ENCODE measurements at places on chromosomes 12 and 14.

DNA sequence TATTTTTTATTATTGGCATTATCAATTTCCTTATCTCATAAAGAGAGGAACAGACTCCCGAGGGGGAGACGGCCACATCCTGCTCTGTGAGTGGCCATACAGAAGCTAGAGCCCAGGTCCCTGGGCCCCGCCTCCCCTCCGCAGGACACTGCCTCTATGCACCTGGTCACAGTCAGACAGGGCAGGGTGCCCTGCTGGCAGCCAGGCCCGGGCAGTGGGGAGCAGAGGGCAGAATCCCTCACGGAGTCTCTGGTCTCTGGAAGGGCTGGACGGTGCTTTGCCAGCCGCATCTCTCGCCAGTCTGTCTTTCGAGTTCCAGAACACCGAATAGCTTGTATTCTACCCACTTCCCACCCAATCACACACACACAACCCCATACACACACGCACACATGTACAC lies 16.4 kb upstream of the CACNA2D4 start:
- DNase-seq: no peak

GRCh38 chr12:83656004-83656403 lies 969.3 kb downstream of the TMTC2 start:
- DNase-seq: no peak

DNA sequence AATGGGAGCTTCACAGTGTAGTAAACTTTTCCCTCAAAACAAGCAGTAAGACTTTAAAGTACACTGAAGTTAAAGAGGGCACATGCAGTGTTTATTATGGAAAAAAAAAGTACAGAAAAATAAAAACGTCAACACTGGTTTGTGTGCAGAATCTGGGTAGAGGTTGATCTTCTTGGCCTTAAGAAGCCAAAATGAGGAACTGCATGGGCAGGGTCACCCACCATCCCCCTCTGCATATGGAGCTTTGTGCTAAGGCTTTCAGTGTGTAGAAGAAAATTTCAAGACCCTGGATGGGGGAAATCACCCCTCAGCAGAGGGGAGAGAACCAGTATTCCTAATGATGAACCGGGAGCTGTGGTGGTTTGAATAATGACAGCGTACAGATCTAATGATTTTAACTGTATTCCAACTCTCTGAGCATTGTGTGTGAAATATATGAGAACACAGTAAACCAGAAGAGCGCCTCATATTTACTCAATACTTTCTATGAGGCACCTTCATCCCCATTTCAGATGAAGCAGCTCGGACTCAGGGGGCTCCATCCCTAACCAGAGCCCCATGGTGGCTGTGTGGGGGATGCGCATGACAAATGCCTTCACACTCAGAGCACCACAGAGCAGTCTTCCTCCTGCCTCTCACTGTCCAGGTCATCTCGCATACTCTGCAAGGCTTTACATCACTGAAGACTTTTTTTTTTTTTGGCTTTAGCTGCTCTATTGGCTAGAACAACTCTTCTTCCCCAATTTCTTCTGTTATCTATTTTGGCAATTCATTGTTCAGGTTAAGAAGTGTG lies 33.4 kb downstream of the ACADS start:
- no peak for DNase-seq

DNA sequence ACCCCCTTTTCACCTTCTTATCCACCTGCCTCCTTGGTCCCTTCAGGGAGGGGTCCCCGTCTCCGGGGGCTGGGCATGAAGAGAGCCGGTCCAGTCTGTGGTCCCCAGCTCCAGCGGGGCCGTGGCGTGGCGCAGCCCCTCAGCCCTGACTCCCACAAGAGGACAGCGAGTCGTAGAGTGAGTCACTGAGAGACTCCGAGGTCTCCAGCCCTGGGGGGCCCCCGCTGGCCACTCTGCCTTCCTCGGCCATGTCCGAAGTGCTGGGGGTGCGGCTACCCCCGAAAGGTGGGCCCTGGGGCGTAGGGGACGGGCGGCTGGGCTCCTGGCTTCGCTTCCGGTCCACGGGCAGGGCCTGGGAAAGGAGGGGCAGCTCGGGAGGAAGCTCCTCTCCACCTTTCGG lies 36.5 kb downstream of the NCKAP5L start:
- DNase-seq: no peak

GRCh38 chr12:113077057-113077858 lies 20.7 kb downstream of the DTX1 start:
- no peak for DNase-seq

- no peak for DNase-seq
Observed at GRCh38 chr14:95533391-95533821, 1.4 kb upstream of the GLRX5 start.

GRCh38 chr12:124953689-124954405 lies 35.1 kb downstream of the DHX37 start:
- DNase-seq: no peak

All from stimulated activated CD4-positive, alpha-beta T cell treated with anti-CD3 and anti-CD28 coated beads, Interleukin-1b, Interleukin-23, amount 100 ng/mL, for 48 hours (primary cell).